Effector CD4-positive, alpha-beta T cell (primary cell): ENCODE measurements at places on chromosomes 11 and 22.

- no peak for DNase-seq
Measured at GRCh38 chr22:27732391-27732790, 69.2 kb downstream of the MN1 start.

DNA sequence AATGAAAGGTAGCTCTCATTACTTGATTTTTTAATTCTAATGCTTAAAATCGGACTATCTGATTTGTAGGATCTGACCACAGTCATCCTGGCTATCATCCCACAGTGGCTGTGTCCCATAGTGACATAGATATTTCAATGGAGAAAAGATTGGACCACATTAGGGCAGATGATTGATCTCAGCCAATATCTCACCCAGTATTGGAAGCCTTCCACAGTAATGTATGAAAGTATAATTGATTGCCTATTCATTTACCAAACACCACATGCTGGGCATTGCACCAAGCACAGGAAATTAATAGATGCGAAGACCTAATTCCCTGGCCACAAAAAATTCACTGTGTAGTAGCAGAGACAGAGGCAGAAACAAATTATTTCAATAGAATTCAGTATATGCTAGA is 37.6 kb downstream of the FZD4 start:
- no peak for DNase-seq

- DNase-seq: no peak
Measured at GRCh38 chr11:115168229-115168671, 336.0 kb downstream of the CADM1 start.

DNA sequence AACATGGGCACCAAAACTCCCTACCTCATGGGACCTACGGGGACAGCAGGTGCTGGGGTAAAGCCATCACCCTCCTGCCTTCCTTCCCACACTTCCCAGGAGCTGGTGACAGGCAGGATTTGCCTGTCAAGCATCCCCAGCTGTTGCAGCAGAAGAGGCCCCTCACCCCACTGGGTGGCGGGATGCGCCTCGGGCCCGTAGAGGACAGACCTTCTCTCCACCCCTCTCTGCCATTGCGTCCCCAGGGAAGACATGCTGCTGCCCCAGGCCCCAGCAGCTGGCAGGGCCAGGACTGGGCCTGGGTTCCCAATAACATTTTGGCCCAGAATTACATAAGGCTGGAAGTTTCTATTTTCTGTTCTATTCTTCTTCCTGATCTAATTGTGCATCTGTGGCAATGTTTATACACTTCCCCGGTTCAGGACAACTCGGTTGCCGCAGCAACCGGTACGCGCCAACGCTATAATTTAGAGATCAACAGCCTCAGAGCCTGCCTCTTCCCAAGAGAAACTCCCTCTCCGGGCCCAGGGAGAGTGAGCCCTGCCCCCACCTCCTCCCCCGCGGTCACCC is 25.4 kb downstream of the KCNJ4 start:
- DNase-seq: no peak

GRCh38 chr11:64500176-64501013 is 90.6 kb upstream of the SLC22A12 start:
- no peak for DNase-seq

DNA sequence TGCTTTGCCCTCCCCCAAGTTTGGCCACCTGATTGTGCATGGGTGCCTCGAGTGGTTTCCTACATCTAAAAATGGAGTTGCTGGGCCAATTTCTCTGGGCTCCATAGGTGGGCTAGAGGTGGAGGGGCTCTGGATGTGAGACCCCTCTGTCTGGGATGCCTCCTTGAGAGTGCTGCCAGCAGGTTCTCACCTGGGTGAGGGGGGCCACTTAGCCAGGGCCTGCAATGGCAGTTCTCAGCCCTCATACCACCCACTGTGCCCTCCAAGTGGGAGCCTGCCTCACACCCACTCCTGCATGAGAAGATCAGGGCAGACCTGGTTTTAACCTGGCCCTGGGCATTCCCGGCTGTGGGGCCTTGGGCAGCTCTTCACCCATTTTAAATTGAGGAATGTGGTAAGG is 83.9 kb downstream of the CABIN1 start:
- no peak for DNase-seq

GRCh38 chr11:87263264-87263838 is 225.6 kb downstream of the TMEM135 start:
- DNase-seq: no peak

- DNase-seq: peak; percentile 14
Measured at GRCh38 chr22:42368379-42369249, 63.6 kb downstream of the NFAM1 start.

DNA sequence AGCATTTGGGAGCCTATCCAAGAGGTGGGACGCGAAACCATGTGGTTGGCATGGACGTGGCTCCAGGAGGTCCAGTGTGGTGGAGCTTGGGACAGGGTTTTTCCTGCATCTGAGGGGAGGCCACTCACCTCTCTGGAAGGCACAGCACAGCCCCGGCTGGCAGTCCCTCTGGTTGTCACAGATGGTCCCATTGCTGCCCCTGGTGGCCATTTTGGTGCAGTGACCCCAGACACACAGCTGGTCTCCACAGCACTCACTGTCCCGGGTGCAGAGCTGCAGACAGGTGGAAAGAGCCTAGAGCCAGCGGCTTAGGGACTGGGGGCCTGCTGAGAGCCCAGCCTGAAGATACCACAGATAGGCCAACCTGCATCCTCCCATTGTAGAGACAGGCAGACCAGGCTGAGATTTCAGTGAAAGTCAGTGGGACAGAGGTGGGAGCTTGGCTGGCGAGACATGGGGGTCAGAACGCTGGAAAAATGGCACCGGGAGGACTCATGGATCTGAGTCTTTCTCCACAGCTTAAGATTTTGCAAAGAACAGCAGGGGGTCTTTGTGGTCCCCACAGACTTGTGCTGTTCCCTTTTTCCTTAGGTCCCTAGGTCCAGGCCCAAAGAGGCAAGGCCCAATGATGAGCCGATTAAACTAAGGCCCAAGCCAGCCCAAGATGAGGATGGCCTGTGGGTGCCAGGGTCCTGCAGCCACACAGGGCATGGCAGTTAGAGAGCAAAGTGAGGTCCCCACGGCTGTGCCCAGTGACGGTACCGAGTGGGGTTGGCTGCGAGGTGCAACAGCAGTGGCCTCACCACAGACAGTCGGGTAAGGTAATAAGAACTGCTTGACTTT is 41.4 kb downstream of the DKK3 start:
- peak; percentile 52 for DNase-seq

DNA sequence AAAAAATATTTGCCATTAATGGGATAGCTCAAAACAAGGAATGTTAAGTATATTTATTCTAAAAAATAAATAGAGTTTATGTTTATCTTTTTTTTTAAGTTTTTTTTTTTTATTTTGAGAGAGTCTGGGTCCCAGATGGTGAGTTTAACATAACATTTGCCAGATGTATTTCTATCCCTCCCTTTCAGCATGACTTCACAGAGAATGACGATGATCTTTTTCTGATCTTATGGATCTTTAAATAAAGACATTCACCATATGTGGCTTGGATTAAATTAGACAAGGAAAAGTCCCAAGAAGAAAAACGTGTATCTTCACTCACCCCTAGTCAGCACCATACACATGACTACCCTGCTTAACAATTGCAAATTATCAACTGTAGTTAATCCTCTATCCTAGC is 839.8 kb upstream of the CNTN5 start:
- DNase-seq: no peak

DNA sequence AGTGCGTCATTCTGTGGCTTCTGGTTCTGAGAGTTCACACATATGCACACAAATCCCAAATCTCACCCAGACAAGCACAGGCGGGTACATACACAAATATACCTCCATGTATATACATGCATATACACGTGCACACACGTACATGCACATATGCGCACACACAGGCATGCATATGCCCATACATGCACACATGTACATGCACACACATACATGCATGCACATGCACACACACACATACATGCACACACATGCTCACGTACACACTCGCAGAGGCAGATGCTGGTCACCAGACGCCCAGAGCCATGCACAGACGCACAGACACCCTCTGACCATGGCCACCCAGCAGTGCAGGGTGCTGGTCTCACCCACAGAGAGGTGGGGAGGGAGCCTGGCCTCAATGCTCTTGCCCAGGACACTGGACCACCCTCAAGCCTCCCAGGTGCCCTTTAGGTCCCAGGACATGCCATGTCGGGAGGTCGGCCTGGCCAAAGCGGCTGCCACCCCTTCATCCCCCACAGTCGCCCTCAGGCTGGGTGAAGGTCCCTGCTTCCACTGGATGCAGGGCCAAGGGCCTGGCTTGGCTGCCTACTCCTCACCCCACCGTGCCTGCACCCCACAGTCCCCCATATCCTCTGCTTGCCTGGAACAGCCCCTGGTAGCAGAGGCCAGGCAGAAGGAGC is 9.5 kb downstream of the DUSP8 start:
- no peak for DNase-seq

GRCh38 chr22:26700886-26701285 is 43.5 kb downstream of the MIAT start:
- DNase-seq: no peak

GRCh38 chr11:47980907-47981621 is 705 bp downstream of the PTPRJ start:
- no peak for DNase-seq

GRCh38 chr11:1238767-1239595 is 16.1 kb downstream of the MUC5B start:
- DNase-seq: no peak

DNA sequence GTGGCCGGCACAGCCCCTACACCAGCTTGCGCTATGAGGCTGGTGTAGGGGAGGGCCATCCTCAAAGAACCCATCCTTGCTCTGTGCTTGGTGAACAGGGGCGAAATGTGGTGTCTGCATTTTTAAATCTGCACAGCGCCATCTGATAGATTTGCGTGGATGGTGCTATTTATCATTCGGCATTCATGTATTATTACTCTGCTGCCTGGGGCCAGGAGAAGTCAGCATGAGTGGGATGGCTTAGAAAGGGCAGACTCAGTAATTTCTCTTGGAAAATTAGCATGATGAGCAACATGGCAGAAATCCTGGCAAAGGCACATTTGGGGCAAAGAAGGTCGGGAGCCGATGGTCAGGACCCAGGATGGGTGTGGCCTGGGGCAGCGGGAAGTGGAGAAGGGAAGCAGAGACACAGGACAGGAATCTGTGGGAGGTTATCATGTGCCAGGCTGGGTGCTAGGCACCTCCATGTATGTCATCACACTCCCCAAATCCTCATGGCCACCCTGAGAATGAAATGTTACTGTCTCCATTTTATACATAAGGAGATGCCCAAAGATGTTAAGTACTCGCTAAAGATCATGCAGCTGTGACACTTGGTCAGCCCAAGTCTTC is 149.0 kb downstream of the CEP164 start:
- DNase-seq: no peak

DNA sequence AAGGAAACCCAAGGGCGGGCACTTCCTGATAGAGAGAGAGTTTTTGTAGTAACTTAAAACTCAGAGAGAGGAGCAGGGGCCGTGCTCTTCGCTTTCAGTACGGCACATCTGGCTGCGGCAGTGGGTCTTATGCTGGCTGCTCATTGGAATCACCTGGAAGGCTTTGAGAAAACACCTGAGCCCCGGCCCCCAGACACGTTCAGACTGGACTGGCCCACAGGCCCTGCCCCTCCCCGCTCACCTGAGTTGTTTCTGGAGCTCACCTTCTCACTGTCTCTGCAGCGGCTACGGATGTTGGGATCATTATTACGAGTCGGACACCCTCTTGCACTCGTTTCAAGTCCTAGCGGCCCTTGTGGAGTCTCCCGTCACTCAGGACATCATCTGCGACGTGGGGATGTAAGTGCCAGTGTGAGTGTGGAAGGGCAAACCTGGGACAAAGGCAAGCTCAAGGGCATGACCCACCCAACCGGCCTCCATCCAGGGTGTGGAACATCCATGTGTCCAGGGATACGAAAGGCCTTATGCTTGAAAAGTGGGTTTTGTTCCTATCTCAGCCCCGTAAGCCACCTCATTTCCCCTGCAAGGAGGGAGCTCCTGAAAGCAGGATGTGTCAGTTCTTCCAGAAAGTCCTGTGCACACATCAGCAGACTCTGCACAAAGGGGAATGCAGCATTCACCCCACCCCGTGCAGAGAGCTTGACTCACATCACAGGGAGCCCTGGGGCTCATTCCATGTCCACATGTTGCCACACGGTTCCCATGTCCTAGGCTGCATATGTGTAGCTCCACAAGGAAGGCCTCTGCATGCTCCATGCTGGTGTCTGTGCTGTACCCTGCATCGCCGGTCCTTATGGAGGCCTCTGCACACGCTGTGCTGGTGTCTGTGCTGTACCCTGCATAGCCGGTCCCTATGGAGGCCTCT is 5.4 kb downstream of the NADSYN1 start:
- DNase-seq: no peak

DNA sequence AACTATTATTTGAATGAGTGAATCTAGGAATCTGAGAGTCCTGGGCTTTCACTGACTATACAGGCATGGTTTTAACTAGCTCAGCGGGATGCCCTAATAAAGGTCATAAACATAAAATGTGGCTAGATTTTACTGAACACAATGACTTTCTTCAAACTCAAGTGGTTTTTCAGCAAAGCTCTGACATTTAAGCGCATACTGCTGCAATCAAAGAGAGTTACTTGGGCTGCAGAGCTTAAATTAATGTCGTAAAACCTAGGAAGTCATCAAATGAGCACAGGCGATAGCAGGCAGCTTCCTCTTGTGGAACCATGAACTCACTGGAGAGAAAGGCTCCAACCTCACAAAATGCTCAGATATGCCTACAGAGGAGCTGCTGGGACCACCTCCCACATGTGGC is 6.7 kb downstream of the CSNK2A3 start:
- DNase-seq: no peak

DNA sequence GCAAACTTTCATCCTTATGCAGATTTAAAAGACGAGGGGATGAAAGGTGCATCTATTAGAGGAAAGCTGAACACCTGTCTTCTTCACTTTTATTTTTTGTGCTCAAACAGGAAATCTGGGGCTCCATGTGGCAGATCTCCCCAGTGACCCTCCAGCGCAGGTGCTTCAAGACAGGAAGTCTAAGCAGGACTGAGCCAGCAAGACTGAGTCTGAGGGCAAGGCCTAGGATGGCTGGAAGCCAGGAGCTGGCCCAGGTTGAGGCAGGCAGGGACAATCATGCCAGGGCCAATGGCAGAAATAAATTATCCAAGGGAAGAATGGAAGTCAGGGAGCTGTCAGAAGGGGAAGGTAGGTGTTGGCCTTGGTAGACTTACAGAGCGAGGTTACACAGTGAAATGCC is 101.1 kb upstream of the SPON1 start:
- no peak for DNase-seq

DNA sequence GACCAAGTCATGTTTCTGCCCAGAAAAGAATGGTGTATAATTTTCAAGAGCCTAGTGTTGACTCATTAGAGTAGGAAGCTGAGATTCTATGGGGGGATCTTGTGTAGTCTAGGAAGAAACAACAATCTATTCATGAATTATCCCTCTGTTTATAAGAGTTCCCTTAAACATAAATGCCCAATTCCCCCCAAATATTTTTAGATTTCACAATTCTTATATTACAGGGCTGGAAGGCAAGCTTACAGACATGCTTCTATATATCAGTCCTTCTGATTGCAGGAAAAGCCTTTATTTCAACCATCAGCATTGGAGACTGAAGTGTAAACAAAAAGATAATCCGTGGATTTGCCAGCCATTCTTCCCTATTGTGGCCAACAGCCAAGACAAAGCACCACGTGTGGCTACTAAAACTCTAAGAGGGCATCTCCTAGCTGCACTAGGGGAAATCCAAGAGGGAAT is 71.4 kb downstream of the NAT10 start:
- no peak for DNase-seq
